ENCODE measurements at places on chromosomes 4 and X.

- no peak for DNase-seq
These were observed 158.6 kb downstream of the PAPSS1 start for GRCh38 chr4:107561481-107561880.

GRCh38 chr4:112083587-112084347, 61.5 kb upstream of the FAM241A start:
- DNase-seq: no peak

- no peak for DNase-seq
These were observed 149.4 kb downstream of the FAT4 start for GRCh38 chr4:125464146-125464545.

DNA sequence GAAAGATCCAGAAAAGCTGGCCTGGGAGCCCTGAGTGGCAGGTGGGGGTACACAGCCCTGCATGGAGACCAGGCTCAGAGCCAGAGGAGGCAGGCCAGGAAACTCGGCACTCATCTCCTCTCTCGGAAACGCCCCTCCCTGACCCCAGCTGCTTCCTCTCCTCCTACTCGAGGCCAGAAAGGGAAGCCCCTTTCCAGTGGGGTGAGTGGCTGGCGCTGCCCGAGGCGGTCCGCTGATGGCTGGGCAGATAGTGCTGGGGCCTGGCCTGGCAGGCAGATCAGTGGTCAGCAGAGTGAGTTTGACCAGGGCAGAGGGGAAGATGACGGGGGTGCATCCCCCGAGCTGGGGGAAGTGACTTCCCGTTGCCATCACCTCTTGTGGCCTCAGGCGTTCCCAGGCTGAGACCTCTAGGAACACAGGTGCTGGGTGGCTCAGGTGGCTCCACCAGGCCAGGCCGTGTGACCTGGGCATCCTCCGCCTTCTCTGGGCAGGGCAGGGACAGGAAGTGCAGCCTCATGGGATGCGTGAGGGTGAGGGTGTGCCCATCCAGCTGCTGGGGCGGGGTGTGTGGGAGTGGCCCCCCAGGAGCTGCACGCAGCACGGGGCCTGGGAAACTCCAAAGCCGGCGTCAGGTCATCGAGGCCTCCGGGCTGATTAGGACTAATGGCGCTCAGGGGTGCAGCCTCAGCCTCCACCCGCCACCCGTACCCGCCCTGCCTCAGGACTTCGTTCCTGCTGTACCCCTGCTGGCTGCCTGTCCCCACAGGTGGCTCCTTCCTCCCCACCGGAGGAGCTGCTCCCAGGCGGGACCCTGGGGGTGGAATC, 5.7 kb downstream of the SH3BP2 start:
- DNase-seq: no peak

GRCh38 chrX:134706138-134706537, 47.9 kb upstream of the PLAC1 start:
- DNase-seq: peak; percentile 13

DNA sequence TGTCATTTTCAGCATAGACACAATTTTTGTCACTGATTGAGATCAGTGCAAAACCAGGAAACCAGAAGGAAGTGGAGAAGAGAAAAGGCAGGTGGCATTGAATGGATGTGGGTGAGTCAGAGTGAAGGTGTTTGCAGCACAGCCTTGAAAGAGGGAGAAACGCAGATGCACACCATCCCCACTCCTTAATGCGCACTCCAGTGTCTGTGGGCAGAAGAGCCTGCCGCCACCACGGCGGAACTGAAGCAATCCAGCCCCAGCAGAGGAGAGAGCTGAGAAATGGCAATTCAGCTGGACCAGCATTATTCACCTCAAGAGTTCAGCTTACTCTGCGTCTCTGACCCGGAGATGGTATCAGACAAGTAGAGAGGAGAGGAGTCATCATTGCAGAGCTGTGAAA, 393.1 kb upstream of the FRG1 start:
- no peak for DNase-seq

DNA sequence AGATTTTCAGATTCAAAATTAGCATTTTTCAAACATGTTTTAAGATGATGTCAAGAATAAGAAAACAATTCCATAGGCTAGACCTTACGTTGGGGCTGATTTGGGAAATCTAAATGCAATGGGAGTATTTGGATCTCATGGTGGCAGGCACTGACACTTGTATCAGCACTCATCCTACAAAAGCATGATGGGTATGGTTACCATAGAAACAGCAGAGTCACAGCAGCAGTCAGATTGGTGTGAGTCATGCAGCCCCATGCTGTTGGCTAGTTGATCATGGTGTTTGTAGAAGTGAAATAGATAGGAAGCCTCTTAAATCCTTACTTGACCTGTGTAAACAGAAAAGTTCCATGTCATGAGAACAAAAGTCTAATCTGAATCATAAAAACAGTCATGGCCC, 1637.3 kb upstream of the PABPC4L start:
- DNase-seq: no peak

DNA sequence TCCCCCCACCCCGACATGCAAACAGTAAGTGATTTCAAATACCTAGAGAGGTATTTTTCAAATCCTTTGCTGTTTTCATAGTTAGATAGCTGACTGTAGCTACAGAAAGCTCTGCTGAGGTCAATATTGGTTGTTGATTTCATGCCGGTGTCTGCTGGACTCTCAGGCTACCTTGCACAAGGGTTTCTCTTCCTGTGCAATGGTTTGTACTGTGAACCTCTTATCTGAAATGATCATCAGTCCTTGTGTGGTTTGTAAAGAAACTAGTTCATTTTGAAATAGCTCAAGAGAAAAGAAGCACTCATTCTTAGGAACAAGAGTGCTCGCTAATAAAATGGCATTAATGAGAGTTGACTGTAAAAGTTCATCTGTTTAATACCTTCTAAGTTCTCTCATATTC, 2.1 kb downstream of the MTM1 start:
- no peak for DNase-seq

GRCh38 chrX:38220024-38220414, 652 bp downstream of the SRPX start:
- DNase-seq: peak; percentile 21

- no peak for DNase-seq
These were observed 139.9 kb upstream of the SLC4A4 start for GRCh38 chr4:71198958-71199357.

DNA sequence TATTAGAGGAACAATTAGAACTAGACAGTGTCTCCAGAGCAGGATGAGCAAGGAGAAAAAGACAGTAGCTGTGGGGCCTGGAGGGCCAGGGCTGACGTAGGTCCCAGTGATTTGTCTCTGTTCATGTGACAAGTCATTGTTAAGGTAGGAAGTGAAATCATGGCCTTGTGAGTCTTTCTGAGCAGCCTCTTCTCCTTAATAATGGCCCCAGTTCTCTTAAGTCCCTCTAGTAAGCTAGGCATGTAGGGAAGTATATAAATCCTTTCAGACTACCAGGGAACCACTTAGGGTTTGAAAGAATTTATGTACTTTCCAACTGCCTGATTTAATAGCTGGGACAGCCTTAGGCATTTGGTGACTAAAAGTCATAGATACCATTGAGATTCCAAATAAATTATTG, 133.0 kb downstream of the KLHL8 start:
- DNase-seq: no peak

GRCh38 chr4:143606480-143606879, 93.0 kb downstream of the SMARCA5 start:
- no peak for DNase-seq

Measured in NCI-H345 (cell line).